NCI-H2171 (cell line): ENCODE measurements at places on chromosomes 11 and 22.

DNA sequence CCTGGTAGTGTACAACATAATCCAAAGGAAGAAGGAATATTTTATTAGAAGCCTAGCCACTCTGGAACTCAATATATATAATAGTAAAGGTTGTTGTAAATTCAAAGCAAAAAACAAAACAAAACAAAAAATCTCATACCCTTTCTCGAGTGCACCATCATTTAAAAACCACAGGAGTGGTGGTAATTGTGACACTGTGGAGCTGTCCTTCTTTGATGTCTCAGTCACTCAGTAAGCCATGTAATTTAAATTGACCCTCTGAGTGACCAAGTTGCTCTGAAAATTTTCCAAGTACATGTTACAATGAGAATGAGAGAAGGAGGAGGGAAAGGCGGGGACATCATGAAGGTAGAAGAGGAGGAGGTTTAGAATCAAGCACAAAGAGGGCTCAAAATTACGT, 6.6 kb downstream of the PRSS23 start:
- no peak for DNase-seq

DNA sequence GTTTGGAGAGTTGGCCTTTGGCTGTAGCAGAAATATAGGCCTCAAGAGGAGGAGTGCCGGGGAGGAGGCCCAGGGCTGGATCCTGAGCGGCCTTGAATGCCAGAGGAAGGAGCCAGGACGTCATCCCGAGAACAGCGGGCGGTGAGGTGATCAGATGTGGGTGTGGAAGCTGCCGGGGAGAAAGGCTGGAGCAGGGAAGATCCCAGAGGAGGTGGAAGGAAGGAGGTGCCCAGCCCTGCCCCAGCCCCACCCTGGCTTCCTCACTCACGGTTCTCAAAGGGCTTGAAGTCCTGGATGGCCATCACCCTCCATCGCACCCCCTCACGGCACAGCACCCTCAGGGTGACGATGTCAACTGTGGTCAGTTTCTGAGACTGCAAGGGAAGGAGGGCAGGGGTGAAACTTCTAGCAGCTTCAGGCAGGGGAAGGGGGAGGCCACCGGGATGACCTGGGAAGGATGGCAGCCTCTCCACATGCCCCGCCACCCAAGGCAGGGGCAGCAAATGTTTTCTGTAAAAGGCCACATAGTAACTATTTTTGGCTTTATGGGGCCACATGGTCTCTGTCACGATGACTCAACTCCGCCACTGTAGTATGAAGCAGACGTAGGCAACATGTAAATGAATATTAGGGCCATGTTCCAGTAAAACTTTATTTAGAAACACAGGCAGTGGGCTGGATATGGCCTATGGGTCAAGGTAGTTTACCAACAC, 10.7 kb downstream of the IL2RB start:
- no peak for DNase-seq

DNA sequence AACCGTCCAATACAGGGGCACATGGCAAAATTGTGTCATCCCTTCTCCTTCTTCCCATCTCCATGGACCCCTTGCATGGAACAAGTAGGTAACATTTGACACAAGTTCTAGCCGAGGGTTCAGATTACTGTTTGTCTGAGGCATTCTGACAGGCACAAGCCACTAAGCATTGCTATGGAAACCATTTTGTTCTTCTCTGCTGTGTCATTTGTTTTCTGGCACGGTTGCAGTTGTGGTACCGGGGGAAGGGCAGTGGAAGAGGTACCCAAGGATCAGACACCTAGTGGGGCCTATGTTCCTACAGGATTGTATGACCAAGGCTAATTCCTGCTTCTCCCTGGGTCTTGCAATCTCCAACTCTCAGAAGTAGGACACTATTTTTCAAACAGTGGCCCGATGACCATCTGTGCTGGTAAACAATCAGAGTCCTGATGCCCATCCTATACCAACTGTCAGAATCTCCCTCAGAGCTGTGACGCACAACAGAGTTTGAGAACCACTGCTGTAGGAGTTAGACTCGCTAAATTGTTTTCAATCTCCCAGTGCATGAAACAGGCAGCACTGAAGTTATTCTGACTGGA, 69.3 kb downstream of the KCNC1 start:
- no peak for DNase-seq

- no peak for DNase-seq
Measured at GRCh38 chr11:68380786-68381622, 68.6 kb downstream of the LRP5 start.

DNA sequence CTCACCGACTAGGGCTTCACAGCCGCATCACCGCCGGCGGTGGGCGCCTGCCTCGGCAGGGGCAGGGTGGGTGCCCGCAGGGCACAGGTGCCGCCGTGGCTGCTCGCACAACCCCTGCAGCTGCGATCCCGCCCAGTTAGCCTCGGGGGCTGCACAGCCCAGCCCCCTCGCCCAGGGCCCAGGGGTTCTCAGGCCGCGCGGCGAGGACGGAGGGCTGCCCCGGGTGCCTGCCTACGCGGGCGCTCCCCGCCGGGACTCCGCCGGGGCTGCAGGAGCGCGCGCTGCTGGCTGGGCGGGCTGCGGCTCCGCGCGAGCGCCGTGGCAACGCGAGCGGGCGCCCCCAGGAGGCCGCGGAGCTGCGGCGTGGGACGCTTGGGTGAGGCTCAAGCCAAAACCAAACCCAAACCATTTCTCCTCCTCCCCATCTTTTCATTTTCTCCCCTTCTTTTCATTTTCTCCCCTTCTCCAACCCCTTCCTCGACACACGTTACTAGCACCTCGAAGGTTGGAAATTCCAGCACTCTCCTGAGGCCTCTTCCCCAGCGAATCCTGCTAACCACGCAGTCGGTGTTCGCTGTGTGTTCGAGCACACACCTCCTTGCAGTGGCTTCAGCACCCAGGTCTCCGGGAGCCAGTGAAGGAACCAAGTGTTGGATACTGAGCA, at the start of gene MICAL3:
TSS of gene MICAL3 (minus strand) at position 286 of the 664 bp plus-strand sequence. CDS start 117,749 bp downstream, outside the sequence.
- peak; percentile 62 for DNase-seq

DNA sequence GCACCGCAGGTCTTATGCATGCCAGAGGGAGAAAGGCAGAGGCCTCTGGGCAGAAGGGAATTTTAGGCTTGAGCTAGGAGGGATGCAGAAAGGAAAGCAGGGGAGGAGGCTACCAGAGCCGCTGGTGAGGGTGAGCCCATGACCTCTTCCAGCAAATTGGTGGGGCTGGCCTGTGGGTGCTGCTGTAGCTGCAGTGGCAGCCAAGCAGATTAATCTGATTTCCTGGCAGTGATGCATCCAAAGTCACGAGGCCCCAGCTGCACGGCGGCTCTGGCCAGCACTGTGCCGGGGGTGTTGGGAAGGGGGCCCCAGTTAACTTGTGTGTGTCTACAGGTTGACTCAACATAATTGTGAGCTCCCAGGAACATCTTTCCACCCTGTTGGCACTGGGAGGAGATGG, 41.4 kb upstream of the B3GAT1 start:
- no peak for DNase-seq

- DNase-seq, result no peak
Measured at GRCh38 chr22:20748731-20749428, 25.0 kb upstream of the SERPIND1 start.
